IMR-90 (cell line): ENCODE measurements at places on chromosomes 7 and 10. TPM values are rescaled to one million over a fixed set of nuclear protein-coding genes. Genes with fewer than 3 reads are reported as not detected.
A peak's percentile ranks its signal among the peaks of the same experiment; 100 is the strongest.

- no peak for DNase-seq
Observed at GRCh38 chr7:139772873-139773272, 4.9 kb downstream of the HIPK2 start.

GRCh38 chr7:121071662-121072061 lies 83.2 kb downstream of the CPED1 start:
- DNase-seq = no peak

DNA sequence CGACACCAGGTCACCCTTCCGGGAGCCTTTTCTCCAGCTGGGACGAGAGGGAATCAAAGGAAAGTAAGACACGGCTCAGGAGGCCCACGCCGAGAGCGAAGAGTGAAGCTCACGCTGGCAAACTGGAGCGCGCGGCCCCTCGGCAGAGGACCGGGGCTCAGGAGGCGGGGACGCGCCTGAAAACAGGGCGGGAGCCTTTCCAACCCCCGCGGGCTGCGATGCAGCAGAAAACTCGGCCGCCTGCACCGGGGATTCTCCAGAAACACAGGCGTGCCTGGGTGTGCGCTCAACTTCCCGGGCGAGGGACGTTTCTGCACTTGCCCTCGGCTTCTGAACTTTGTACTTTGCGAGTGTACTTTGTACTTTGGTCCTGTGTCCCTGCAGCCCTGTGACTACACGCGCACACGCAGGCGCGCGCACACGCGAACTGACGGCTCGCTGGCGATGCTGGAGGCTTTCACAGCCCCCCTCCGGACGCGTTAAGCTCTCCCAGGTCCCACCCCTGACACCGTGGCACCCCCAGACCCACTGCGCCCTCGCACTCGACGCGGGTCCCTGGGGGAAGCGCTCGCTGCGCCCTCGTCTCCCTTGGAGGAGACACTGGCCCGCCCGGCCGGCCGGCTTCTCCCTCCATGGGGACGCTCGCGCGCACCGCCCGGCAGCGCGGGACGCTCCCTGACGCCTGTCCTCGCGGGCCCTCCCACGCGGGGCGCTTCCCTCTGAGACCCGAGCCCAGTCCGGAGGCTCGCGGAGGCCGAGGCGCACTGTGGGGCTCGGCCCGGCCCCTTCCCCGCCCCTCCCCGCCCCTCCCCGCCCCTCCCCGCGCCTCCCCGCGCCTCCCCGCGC lies 588 bp upstream of the PAOX start:
- peak; percentile 32 for DNase-seq

GRCh38 chr7:80677629-80678028 lies 39.2 kb downstream of the CD36 start:
- peak; percentile 26 for DNase-seq

DNA sequence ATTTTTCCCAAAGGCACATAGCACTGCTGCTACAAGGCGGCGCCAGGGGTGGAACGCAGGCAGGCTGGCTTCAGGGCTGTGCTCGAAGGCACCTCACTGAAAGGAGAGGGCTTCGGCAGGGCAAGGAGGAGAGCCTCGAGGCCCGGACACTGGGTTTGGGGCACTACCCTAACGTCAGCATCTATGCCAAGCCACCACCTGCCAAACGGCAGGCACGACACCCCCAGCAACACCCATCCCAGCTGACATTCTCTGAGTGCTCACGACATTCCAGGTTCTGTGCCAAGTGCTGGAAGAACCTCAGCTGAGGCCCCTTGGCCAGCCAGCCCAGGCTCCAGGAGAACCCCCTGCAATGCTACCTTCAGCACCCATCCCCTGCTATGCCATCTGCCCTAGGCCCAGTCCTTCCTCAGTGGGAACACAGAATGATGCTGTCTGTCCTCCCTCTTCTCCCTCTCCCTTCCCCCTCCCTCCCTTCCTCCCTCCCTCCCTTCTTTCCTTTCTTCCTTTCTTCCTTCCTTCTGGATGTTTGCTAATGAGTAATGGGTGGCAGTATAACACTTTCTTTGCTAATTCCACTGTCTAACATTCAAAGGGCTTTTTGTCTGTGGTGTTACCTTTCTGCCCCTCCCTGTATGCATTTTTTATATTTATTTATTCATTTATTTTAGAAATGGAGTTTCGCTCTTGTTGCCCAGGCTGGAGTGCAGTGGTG lies 24.3 kb downstream of the ZCCHC24 start:
- no peak for DNase-seq

DNA sequence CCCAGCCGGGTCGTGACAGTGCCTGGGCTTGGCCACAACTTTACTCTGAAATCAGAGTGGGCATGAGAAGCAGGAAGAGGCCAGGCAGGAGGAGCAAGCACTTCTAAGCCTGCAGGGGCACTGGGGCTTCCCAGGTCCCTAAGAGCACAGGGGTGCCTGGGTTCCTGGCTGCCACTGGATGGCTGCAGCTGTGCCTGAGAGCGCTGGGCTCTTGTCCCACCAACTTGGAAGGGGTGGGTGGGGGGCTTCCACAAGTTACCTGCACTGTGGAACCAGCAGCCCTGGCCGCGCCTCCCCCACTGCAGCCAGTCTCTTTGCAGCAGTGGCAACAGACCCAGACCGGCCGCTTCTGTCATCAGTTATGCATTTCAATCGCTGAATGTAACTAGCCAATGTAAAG lies 434.7 kb upstream of the GRM3 start:
- no peak for DNase-seq

- no peak for DNase-seq
Observed at GRCh38 chr10:106746868-106747267, 417.6 kb downstream of the SORCS1 start.

- no peak for DNase-seq
Observed at GRCh38 chr7:25684360-25684759, 456.1 kb upstream of the NPVF start.

- no peak for DNase-seq
Observed at GRCh38 chr7:151682831-151683614, 163.3 kb upstream of the RHEB start.

- DNase-seq = no peak
Observed at GRCh38 chr10:45135443-45136198, 134.9 kb downstream of the ZNF22 start.

DNA sequence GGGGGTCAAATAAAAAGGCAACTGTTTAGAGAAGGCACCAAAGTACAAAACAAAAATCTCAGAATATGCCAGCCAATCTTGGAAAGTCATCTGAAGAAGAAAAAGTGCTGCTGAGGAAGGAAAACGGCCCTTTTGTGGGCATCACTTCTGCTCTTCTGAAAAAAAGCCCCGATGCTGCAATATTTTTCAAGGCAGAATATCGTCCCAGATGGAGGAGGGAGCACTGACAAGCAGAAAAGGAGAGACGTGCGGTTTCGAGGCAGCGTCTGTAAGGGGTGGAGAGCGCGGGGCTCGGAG lies 959 bp upstream of the ATRNL1 start:
- no peak for DNase-seq

DNA sequence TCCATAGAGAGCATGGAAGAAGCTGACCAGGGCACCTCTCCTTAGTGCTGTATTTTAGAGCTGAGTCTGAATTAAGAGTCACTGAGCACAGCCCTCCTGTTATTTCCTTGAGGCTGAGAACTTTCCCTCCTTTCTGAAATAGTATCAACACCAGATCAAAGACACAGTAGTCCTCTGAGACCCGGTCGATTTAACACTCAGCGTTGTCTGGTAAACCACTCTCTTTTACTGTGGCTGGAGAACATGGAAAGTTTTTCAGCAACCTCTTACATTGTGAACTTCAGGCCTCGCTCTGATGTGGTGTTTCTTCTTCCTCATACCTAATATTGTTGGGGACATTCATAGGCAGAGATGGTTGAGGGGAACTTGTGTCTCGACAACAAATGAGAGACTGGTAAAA lies 202.0 kb upstream of the MTPN start:
- no peak for DNase-seq

DNA sequence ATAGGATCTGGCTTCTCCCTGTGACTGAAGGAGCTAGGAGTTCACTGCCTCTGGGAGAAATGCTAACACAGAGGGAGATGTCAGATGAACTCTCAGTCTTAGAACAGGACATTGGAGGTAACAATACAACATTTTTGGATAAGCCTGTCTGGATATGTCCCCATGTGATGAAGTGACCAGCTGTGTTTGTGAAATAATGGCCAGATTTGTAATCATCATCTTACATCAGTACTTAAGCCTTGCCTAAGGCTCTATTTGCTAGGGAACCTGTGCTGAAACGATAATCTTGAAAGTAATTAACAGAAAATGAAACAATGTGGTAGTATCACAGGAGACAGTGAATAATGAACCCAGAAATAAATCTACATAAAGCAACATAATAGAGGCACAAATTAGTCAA lies 56.2 kb downstream of the CRPPA start:
- DNase-seq = no peak

FOXK1 gene
- 8.8 TPM in 2 replicates for polyA plus RNA-seq

GNGT1 gene
- polyA plus RNA-seq = not detected in 2 replicates

ACTL6B gene
- polyA plus RNA-seq = not detected in 2 replicates

PRR15 gene
- polyA plus RNA-seq = not detected in 2 replicates

TFR2 gene
- 0.24 and 0.50 TPM in 2 replicates for polyA plus RNA-seq
